Sigmoid colon (tissue), 7 donors: ENCODE measurements at places on chromosomes 3 and 15. TPM values are rescaled to one million over a fixed set of nuclear protein-coding genes. Genes with fewer than 3 reads are reported as not detected.

Gene GREM1
- total RNA-seq: 27.2 TPM

DNA sequence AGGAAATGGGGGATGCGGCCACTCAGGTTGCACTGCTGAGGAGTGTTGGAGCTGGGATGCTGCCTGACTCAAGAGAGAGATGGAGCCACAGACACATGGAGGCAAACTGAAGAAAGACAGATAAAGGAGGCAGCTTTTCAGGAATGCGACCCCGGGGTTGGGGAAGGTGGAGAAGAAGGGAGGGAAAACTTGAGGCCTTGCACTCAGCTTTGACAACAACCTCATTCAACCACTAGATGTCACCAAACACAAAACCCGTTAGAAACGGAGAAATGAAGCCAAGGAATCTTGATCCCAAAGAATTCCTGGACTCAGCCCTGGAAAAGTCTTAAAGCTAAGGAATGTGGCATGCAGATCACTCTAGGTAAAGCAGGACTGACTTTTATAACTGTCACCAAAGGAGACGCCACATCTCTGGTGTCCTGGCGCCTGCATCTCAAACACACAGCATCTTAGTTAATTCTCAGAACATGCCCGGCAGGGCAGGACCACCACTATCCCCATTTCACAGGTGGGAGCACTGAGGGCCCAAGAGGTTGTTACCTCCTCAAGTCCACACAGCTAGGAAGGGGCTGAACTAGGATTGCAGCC, 59.6 kb upstream of the LMCD1 start:
- no peak for DNase-seq

- no peak for DNase-seq
These were observed 110.2 kb downstream of the NR1I2 start for GRCh38 chr3:119891944-119892721.

Gene LSAMP
- 22.9 TPM for total RNA-seq

DNA sequence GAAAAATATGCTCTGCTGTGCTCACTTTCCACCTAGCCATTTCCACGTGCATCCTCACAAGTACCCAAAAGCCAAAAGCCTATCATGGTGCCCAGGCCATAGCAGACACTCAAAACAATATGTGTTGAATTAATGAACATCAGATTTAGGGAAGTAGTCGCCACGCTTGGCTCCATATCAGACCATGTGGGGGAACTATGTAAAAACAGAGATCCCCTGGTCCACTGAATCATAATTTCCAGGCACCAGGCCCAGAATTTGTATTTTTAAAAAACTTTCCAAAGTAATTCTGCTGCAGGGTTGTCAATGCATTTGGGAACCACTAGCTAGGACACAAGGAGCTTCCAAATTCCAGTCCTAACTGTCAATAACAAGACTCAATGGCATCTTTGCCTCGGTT, 77.3 kb downstream of the CNTN3 start:
- no peak for DNase-seq

Gene ITPKA
- total RNA-seq: 1.4 TPM

GRCh38 chr15:39282663-39283208, 298.1 kb upstream of the THBS1 start:
- DNase-seq: no peak

- no peak for DNase-seq
These were observed 75.6 kb upstream of the SYNPR start for GRCh38 chr3:63202529-63202928.

Gene STARD5
- 2.7 TPM for total RNA-seq

DNA sequence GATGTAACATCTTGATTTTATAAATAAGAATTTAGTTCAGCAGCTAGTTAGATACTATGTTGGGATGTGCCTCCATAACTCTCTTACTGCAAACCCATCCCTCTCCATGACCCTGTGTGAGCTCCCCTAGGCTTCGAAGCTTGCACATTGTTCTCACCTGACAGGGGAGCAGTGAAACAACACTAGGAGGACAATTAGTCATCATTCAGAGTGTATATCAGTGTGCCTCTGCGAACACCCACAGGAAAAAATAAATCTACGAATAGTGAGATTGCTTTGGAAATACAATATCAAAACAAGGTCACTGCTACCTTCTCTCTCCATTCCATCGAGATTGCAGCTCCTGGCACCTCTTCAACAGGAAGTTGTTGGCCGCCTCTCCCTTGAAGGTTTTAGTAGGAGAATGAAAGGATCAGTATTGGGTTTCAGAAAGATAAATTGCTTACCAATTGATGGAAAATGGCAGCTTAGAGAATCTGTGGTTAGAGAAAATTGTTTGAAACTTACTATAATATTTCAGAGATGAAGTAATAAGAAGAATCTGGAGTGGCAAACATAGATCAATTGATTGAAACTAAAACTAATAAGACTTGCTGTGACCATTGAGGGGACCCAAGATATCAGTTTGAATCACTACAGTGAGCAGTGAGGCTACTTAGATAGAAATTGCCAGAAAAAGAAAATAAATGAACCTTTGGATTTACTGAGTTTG, 103.2 kb downstream of the CHL1 start:
- DNase-seq: no peak

DNA sequence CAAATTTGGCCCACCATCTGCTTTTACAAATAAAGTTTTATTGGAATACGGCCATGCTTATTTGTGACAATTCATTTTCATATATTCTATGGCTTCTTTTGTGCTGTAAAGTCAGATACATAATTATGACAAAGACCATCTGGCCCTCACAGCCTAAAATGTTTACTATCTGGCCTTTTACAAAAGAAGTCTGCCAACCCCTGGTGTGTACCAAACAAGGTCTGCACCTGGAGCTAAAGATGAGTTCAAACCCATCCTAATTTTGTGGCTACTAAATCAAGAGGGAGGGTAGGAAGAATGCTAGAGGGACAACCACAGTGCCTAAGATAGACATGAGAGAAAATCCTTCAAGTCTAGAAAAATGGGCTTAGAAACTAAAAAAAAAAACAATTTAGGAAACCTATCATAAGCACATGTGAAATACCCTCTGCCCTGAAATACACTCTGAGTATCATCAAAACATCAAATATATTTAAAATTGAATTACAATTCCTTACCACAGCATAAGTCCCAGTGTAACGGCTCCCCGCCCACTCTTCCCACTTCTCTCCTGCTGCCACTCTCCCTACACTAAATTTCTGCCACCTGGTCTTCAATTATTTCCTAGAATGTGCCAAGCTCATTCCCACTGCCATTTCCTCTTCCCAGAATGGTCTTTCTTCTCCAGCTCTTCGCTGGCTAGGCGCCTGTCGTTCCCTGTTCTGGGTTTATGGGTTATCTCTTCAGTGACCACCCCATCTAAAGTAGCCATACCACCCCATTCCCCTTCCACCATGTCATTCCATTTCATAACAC, 950.7 kb upstream of the CFAP20DC start:
- no peak for DNase-seq

Gene MAP1A
- total RNA-seq: 61.2 TPM

DNA sequence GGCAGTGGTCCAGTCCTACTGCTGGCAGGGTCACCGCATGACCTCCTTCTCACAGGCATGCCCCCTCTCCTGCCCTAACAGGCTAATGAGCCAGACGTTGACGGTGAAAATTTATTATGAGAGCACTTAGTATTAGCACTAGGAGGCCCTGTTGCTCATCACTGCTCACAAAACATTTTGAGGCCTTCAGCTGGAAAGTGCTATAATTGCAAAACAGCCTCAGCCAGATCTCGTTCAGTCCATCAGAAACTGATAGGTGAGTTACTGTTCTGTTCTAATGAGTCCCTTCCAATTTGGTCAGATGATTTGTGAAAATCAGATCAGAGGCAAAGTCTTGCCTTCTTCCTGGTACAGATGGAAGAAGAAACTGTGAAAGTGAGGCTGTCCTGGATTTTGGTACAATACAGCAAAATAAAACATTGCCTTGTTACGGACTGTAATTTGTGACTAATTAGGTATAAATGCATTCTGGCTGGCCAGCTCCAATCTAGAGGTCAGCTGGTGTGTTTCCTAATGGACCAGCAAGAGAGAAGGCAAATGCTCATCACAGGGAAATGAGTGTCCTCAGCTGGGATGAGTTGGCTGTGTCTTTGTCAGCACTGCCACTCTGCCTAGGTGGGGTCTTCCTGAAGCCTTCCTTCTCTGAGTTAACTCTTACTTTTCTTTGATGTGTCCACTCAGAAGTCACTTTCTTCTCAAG, 316.8 kb downstream of the CHST2 start:
- DNase-seq: no peak

DNA sequence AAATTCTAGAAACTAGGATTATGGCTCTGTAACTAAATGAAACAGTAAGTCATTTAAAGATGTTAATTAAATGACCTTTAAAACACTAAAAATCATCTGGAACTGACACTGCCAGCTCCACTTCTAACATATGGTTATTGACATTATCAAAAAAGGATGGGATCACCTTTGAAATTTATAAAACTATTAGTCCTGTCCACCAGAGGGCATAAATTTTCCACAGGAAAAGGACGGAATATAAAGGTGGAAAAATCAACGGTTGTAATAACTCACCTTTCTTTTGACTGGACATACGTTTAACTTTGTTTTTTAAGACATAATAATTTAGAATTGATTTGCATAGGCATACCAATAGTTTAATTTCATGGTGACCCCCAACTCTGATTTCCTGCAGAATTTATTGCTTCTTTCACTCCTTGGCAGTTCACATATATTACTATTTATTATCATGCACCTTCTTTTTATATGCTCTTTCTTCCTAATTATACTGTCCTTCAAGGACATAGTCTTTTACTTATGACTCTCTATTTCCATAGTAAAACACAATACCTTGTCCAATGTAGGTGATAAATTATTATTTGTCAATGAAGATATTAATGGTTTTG, 345.7 kb downstream of the CADM2 start:
- no peak for DNase-seq

GRCh38 chr3:101886626-101887025, 37.3 kb downstream of the NFKBIZ start:
- no peak for DNase-seq

DNA sequence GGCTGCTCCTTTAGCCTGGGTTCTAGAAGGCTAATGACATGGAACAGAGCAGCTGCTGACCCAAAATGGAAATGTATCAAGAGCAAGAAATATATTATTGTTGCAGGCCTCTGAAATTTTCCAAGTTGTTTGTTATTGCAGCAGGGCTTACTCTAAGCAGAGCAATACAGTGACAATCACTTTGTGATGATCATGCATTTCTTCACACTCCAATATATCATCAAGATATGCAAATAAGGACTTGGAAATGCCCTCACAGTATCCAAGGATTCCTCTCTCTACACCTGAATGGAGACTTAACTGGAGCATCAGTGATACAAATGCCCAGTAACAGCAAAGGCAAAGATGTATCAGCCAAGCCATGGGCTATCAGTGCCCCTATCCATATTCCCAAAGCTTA, 89.6 kb downstream of the PDZRN3 start:
- no peak for DNase-seq

- no peak for DNase-seq
These were observed 41.5 kb downstream of the TBC1D2B start for GRCh38 chr15:78035861-78036476.
